Psoas muscle (tissue), 8 donors: ENCODE measurements at places on chromosomes 5 and 9.

DNA sequence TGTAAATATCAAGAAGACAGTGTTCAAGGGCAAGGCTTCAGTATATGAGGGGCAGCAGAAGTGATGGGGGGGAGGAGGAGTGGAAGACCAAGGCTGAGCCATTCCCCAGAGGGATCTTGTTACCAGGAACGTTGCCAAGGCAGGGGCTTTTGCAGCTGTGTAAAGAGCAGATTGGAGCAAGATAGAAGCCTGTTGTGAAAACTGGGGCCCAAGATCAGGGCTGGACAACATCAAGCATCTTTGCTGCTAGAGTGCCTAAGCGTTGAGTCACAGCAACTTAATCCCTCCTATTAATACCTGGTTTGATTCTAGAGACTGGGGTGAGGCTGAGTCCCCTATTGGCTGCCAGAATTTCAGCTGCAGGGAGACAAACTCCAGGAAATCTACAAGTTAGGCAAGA, 18.4 kb upstream of the ERCC6L2 start:
- DNase-seq, result no peak

- DNase-seq, result no peak
These were observed 364.4 kb downstream of the DNAH5 start for GRCh38 chr5:13580058-13580457.

- no peak for DNase-seq
These were observed 384.4 kb upstream of the PDE4D start for GRCh38 chr5:60277941-60278340.

DNA sequence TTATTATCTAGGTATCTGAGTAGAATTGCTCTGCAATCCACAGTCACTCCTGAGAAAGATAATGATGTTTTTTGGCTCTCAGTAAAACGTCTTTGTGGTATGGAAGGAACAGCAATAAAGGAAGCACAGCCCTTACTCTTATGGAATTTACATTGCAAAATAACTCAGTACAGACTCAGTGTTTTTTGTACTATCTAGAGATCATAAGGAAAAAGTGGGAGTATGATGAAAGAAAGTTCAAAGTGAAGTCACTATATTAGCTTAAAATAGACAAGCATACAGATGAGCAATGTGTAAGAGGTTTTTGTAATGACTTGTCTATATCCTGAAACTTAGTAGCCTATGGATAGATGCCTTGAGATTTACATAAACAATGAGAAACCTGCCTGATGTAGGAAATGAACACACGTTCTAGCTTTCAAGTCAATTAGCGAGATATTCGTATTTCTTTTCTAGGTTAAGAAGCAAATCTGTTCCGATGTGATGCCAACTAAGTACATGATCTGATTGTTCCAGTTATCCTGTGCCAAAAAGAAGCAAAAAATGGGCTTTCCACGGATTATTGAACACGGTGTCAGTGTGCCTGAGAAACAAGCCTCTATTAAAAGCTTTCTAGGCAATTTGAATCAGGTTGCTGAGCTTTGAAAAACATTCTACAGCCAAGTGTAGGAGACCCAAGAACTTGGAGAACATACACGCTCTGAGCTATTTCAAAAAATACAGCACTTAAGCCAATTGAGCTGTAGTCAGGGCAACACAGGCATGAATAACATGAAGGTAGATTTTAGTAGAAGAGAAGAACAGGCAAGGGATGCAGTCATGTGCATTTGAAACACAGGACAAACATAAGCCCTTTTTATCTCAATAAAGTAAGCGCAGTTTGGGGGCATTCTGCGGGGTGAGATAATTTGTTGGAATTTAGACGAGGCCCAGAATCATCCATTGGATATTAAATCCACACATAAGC, 86.3 kb upstream of the TAF11L2 start:
- no peak for DNase-seq

GRCh38 chr9:116285320-116285719, 131.7 kb downstream of the PAPPA start:
- no peak for DNase-seq

GRCh38 chr5:62719061-62719720, 140.6 kb downstream of the LRRC70 start:
- DNase-seq, result no peak

GRCh38 chr9:127559247-127559680, 52.8 kb upstream of the STXBP1 start:
- DNase-seq, result no peak

GRCh38 chr5:79774171-79774854, 84.7 kb downstream of the CMYA5 start:
- no peak for DNase-seq

DNA sequence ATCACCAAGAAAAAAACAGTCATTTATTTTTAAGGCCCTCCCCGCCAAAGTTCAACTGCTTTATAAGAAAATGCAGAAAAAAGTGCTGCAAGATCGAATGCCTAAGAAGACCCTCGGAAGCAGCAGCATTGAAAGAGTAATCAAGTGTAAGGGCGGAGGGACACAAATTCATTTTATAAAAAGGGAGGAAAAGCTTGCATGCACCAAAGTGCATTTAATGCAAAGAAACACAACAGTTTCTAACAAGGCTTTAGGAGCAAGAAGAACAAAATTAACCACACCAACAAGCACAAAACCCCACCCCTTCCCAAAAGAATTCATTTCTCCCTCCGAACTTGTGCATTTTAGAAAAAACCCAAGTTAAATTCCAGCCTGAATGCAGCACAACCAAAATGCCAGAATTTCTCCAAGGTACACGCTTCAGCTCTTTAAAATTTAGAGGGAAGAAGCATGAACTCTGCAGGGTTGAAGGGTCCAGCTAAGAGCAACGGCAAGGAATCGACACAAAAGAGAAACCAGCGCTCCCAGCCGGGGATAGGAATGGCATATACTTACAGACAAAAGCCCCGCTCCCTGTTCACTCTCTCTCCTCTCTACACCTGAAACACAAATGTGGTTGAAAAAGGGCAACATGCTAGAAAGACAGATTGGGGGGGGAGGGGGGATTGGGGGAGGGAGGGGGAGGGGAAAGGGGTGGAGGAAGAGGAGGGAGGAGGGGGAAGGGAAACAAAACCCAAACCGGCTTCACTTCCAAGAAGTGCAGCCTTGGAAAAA, at the start of gene NREP:
TSS of gene NREP (minus strand) at position 614 of the 774 bp plus-strand sequence. CDS start 1,422 bp downstream, outside the sequence.
- DNase-seq, result no peak

DNA sequence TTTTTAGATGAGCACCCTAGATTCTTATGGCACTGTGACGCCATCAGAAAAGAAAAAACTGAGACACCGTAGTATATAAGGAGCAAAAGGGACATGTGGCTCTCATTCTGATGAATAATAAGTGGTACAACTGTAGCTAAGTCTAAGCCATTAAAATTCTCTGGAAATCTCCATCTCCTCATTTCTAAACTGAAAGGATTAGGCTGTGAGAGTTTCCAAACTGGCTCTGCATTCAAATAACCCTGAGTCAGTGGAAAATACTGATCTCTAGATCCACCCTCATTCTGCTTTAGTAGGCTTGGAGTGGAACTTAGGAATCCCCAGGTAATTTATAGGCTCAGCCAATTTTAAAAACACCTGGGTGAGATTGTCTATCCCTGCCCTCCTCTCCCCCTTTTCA, 28.5 kb downstream of the PTAR1 start:
- no peak for DNase-seq

DNA sequence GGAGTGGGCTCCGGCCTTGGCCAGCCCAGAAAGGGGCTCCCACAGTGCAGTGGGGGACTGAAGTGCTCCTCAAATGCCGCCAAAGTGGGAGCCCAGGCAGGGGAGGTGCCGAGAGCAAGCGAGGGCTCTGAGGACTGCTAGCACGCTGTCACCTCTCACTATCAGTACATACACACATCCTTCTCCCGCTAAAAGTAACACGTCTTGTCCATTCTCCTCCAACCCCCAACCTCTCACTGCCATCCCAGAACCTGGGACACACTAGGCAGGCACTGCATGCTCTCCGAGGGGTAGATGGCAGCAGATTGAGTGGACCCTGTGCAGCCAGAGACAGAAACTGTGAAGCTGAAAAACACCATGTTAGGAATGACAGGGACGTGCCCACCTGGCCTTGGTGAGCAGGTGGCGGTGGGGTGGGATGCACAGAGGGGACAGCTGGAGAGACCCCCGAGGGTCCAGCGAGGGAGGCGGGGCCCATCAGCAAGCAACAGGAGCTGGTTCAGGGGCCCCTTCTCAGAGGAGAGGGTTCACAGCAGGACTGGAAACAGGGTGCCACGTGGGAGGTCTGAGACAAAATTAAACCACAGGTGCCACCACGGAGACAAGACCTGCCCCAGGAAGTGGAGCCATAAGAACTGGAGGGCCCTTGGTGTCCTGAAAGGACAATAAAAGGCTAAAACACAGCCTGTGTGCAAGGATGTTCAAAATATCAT, 16.9 kb downstream of the SEMA4D start:
- DNase-seq, result no peak

- no peak for DNase-seq
These were observed 656.3 kb downstream of the PRELID2 start for GRCh38 chr5:145178641-145179523.

- no peak for DNase-seq
These were observed 4.1 kb downstream of the GALNT10 start for GRCh38 chr5:154194345-154195329.

- DNase-seq, result no peak
These were observed 732 bp upstream of the SMIM15 start for GRCh38 chr5:61162832-61163567.

DNA sequence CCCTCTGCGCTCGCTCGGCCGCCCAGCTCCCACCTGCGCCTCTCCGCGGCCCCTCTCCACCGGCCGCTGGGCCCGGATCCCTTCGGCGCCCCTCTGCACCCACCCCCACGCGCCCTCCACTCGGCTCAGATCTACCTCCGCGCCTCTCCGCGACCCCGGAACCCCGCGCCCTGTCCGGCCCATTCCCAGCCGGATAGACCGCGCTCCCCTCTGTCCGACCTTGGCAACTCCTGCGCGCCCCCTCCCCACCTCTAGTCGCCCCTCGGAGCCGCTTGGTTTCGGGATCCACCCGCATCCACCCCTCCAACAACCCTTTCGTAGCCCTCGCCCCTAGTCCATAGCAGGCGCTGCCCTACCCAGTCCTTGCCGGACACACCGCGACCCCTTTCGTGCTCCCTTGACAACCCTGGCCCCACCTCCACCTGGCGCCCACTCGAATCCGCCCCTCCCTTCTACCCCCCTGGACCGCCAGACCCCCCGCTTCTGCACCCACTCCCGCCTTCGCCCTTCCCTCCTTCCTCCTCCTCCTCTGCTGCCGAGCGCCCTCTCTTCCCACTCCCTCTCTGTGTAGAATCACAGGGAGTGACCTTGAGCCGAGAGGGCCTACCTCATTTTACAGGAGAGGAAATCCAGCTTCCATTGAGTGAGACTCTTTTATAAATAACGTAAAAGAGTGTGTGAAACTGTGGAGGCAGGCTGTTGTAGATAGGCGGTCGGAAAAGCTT, 525 bp upstream of the AK3 start:
- no peak for DNase-seq

GRCh38 chr5:169114466-169115065, 186.4 kb downstream of the SLIT3 start:
- no peak for DNase-seq

GRCh38 chr5:138177941-138178515, 402 bp downstream of the BRD8 start:
- DNase-seq, result no peak

- DNase-seq, result no peak
These were observed 2.8 kb downstream of the LCN6 start for GRCh38 chr9:136745389-136746154.

GRCh38 chr5:43073597-43074546, 33.8 kb upstream of the ANXA2R start:
- DNase-seq, result no peak

GRCh38 chr5:173808079-173808808, 79.9 kb upstream of the CPEB4 start:
- DNase-seq, result no peak

GRCh38 chr5:138753794-138754698, 821 bp downstream of the CTNNA1 start:
- peak; percentile 95 for DNase-seq

DNA sequence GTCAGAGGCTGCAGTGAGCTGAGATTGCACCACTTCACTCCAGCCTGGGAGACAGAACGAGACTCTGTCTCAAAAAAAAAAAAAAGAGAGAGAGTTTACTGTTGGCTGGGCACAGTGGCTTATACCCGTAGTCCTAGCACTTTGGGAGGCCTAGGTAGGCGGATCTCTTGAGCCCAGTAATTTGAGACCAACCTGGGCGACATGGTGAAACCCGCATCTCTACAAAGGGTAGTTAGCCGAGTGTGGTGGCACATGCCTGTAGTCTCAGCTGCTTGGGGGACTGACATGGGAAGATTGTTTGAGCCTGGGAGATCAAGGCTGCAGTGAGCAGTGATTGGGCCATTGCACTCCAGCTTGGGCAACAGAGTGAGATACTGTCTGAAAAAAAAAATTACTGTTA, 12.6 kb downstream of the HABP4 start:
- no peak for DNase-seq

- no peak for DNase-seq
These were observed 235.9 kb upstream of the TYRP1 start for GRCh38 chr9:12457237-12457636.

DNA sequence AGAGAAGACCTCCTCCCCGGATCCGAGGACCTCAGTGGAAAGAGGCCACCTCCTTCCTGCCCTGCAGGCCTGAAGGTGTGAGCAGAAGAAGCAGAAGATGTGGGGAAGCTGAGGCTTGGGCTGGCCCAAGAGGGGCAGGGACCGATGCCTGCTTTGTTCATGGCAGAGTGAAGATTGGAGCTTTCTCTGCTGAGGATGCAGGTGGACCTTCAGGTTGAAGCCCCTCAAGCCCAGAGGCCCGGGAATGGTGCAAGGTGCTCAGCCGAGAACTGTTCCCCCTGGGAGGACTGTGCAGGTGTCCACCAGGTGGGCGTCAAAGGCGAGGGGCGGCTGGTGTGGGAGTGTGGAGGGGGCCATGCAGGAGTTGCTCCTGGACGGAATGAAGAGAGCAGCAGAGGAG, 277.9 kb upstream of the IRX2 start:
- DNase-seq, result no peak

- no peak for DNase-seq
These were observed 49.9 kb upstream of the TTC23L start for GRCh38 chr5:34789021-34789531.

DNA sequence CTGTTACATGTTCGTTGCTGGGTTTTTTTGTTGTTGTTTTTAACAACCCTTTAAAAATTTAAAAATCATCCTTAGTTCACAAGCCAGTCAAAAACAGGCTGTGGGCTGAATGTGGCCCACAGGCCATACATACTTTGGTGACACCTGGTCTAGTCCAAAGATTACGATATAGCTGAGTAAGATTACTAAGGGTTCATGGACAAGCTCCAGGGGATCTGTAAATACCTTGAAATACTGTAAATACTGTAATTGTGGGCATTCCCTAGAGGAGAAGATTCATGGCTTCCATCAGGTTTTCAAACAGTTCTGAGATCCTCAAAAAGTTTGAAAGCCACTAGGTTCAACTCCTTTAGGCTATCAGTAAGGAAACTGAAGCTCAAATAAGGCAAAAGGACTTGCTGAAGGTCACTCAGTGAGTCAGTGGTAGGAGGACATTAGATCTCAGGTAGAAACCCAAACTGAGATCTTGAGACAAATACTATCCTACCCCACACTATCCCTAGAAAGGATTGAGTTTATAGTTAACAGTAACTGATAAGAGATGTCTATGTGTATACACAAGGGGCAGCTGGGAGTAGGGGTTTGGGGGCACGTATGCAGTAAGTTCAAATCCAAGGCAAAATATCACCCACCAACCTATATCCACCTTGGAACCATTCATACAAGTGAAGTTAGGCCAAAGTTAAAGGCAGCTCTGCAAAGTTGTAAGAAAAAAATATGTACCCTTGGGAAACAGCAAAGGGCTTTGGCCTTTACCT, 17.8 kb downstream of the RAB14 start:
- no peak for DNase-seq
